ENCODE measurements at places on chromosomes 13 and 19. TPM values are rescaled to one million over a fixed set of nuclear protein-coding genes. Genes with fewer than 3 reads are reported as not detected.

VRK3 gene
- 38.3 TPM for total RNA-seq

ZNF77 gene
- total RNA-seq = 1.6 TPM

CEACAM8 gene
- not detected for total RNA-seq

SMARCA4 gene
- total RNA-seq = 7.5 TPM

TMEM255B gene
- total RNA-seq = 0.81 TPM

FGF22 gene
- 0.64 TPM for total RNA-seq

SLC25A42 gene
- total RNA-seq = 0.88 TPM

PEX11G gene
- total RNA-seq = 1.9 TPM

PEAK3 gene
- 0.05 TPM for total RNA-seq

SGCG gene
- not detected for total RNA-seq

UBE2L5 gene
- total RNA-seq = not detected

KLK15 gene
- total RNA-seq = not detected

AMER2 gene
- total RNA-seq = not detected

CYP4F8 gene
- not detected for total RNA-seq

STOML3 gene
- not detected for total RNA-seq

CYP4F2 gene
- total RNA-seq = 0.14 TPM

SBK2 gene
- 1.3 TPM for total RNA-seq

POU2F2 gene
- 0.21 TPM for total RNA-seq

CNFN gene
- total RNA-seq = 55.2 TPM

LGALS7B gene
- total RNA-seq = not detected

CLDND2 gene
- total RNA-seq = 12.5 TPM

SH2D3A gene
- 19.4 TPM for total RNA-seq

TEX101 gene
- not detected for total RNA-seq

ZGLP1 gene
- 1.1 TPM for total RNA-seq

PRX gene
- 1.3 TPM for total RNA-seq

EXOC3L2 gene
- total RNA-seq = 1.7 TPM

TSHZ3 gene
- 2.4 TPM for total RNA-seq

OPA3 gene
- 16.1 TPM for total RNA-seq

SERP2 gene
- total RNA-seq = not detected

LIM2 gene
- not detected for total RNA-seq

SPACA4 gene
- 0.31 TPM for total RNA-seq

PCDH17 gene
- not detected for total RNA-seq

OR2Z1 gene
- not detected for total RNA-seq

NLRP11 gene
- 0.07 TPM for total RNA-seq

C13orf42 gene
- not detected for total RNA-seq
